Hematopoietic multipotent progenitor cell treated with erythropoietin and hydrocortisone succinate and interleukin-3 and kit ligand, for 4 days (in vitro differentiated cells): ENCODE measurements at places on chromosomes 11 and 22.

DNA sequence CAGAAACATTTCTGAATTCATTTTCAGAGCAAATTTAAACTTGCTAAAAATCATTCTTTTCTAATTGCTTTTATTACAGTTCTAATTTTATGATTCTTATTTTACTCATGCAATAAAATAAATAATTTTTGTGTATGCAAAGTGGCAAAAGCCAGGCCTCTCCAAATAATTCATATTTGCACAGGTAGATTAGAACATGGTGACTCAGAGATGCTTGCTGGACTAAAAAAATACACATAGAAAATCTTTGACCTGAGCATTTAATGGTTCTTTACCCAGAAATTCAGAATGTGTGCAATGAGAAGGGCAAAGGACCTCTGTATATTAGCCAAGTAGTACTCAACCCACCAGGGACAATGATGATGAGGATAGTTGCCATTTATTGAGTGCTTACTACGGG lies 15.3 kb downstream of the MAP6 start:
- no peak for DNase-seq

DNA sequence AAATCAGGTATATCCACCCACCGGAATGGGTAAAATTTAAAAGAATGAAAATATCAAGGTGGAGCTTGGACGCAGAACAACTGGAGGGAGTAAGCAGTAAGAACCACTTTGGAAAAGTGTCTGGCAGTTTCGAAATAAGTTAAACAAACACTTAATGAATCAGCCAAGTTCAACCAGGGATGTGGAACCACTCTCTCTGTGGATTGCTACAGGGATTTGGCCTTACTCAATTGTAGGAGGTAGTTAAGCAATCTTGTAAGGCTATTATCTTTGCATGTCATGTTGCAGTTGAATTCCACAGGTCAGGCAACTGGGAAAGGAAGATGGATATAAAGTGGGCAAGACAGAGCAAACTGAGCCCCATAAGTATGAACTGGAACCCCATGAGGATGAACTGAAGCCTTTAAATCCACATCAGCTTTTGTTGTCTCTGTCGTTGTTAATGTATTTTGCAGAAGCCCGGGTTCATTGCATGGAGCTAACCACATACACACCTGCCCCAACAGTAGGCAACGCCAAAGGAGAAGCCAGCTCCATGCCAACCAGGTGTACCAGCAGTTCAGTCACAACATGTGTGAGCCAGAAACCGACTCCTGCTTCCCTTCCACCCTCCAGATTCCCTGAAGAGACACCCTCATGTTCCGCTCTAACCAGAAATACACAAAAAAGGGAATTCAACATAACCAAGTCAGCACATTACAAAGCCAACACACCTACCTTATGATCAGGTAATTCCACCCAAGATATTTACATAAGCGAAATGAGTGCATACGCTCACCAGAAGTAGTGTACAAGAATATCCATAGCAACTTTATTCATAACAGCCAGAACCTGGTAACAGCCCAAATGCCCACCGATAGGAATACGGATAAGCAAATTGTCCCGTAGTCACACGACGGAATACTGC lies 8.0 kb upstream of the SLC43A3 start:
- no peak for DNase-seq

DNA sequence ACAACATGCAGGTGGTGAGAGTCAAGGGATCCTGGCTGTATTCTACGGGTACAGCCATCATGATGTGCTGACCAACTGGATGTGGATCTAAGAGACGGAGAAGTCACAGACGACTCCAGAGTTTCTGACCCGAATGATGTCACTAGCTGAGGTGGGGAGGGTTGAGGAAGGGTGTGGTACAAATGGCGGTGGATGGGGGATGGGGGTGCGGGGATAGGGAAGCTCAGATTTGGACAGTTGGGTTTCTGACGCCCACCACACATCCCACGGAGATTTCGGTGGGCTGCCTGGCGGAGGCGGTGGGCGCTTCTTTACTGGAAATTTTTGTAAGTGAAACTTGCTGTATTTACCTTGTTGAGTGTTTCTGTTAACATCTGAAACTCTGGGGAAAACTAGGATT lies 126.7 kb downstream of the OSBP2 start:
- DNase-seq, result no peak

- DNase-seq, result no peak
Measured at GRCh38 chr11:108984523-108984922, 319.7 kb downstream of the DDX10 start.

DNA sequence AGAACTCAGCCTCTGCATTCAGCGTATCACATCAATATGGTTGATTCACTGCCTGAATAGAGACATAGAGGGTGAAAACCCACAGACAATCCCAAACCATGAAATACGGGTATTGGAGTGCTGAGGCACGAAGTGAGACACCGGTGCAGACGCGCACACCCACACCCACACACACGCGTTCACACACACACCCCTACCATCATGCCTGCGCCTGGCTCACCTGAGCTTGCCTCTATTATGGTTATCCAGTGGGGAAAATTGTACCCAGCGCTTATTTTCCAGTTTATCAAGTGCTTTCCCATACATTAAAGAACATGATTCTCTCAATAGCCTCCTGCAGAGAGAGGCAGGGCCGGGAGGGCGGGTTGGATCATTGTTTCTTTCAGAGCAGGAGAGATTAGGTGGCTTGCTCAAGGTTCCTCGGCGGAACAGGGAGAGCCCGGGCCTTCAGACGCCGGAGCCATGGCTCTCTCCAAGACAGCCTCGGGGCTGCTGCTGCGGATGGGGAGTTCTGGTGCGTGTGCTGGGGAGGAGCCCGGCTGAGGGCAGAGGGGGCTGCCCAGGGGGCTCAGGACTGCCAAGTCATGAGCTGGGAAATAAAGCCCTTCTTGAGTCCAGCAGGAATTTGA lies 78.9 kb upstream of the THY1 start:
- no peak for DNase-seq

GRCh38 chr22:28992565-28993356 lies 68.9 kb downstream of the C22orf31 start:
- DNase-seq, result no peak

- DNase-seq, result no peak
Measured at GRCh38 chr11:12414611-12415010, 37.2 kb downstream of the PARVA start.

DNA sequence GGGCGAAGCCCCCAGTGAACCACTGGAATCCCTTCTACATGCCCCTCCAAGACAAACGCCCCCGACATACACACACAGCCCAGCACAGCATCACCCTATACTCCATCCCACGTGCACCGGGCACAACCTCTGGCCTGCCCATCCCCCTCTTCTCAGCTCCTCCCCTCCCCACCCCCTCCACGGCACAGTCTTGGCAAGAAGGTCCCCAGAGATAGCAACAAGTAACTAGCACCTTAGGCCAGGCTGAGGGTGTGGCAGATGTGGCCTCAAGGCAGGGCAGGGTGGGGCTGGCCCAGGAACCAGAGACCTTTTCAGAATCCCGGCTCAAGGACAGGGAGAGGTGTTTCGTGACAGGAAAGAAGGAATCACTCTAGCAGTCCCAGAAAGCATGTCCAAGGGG lies 54.3 kb downstream of the CYTH4 start:
- peak; percentile 68 for DNase-seq

DNA sequence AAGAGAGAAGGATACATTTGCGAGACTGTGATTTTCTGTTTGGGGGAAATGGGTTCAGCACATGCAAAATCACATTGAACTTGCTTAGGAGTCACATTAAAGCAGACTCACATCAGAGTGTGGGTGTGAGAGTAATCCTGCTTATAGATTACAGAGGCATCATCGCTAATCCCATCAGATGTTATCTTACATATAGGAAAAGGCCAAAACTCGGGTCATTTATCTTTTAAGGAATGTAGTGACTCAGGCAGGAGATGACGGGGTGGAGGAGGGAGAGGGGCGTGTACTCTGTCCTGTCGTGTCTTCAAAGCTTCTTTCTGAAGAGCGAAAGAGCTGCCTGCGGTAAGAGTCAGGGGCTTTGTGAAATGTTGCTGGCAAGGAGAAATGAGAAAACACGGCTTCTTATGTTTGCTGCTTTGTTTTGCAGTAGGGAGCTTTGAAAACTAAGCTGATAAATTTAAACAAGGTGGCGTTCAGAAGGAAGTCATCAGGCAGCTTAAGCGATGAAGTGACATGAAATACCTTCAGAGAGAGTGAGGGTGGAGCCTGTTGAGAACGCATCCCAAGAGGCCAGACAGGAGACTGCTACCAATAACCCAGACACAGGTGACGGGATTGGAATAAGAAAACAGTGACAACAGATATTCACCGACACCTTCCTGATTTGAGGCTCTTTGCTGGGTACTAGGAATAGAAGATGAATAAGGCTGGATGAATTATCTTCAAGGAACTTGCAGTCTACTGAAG lies 2.2 kb upstream of the C11orf16 start:
- DNase-seq, result no peak

- peak; percentile 96 for DNase-seq
Measured at GRCh38 chr22:36977947-36978660, 41.1 kb downstream of the TST start.

DNA sequence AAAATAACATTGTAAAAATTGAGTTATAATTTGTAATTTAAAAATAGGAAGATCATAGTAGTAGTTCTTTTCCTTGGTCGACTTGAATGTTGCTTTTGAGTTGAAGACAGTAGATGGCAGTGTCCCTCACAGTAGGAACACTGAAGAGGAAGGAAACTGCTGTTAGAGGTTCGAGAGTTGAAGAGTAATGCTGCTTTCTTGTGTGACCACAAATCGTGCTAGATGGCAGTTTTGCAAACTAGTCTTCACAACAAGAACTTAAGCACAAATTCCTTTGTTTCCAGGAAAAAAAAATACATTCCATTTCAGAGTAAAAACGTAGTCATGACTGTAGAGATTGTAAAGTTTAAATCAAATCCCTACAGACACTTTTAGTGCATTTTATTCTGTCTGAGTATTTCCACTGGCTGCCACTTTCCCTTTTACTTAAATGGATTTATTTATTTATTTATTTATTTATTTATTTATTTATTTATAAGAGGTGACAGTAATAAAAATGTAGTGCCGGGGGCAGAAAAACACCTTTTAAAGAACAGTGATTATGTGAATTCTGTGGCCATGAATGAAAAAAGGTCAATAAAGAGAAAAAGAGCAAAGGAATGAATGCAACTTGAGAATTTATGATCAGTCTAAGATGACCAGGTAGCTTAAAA lies 54.6 kb downstream of the SPECC1L start:
- peak; percentile 92 for DNase-seq

DNA sequence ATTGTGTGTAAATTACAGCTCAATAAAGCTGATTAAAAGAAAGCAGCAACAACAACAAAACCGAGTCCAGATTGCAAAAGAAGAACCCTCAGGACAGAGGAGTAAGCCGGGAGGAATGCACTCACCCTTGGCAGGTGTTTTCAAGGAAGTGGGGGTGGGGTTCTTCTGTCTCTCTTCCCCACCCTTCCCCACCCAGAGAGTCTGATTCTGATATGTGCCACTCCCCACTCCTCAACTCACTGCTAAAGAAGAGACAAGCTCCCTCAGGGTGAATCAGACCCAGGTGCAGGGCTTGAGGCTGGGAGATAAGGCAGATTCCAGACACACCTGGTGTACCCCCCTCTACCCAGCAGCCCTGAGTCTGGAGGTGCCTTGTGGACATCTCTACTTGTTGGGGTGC lies 38.4 kb upstream of the PHF21A start:
- DNase-seq, result no peak

GRCh38 chr11:111913031-111913861 lies 712 bp downstream of the HSPB2 start:
- DNase-seq, result no peak

DNA sequence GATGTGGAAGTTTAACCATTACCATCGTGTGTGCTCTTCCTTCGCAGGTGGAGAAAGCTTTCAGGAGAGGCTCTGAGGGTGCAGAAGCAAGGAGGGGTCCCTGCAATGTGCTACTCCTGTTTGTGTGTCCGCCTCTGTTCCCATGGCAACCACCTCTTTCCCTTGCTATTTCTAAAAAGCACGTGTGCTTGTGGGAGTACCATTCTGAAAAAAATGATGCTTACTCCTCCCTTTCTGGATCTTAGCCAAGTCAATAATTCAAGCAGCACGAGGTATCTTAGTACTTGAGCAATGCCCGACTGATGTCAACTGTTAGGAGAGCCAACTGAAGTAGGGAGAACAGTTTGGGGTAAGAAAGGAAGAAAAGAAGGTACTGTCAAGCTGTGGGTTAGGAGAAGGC lies 628.7 kb downstream of the NTM start:
- no peak for DNase-seq

GRCh38 chr11:6402061-6402470 lies 11.8 kb downstream of the SMPD1 start:
- DNase-seq, result no peak

DNA sequence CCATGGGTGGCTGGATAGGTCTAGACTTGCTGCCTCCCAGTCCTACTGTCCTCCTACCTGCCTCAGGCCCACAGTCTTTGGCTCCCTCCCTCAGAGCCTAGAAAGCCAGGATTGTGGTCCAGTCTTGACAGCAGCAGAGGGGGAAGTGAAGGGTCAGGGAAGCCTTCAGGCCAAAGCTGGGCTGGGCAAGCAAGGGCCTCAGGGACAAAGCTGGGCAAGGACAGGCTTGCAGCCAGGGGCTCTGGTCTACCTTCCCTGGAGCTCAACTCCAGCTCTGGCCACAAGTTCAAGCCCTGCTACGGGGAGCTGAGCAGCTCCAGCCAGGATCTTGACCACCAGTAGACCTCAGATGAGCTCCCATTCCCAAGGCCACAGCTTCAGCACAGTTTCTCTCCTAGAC lies 14.9 kb downstream of the LMO1 start:
- no peak for DNase-seq

- DNase-seq, result no peak
Measured at GRCh38 chr11:12001186-12001585, 7.2 kb downstream of the DKK3 start.

- peak; percentile 67 for DNase-seq
Measured at GRCh38 chr11:45961751-45962240, 39.3 kb downstream of the LARGE2 start.

DNA sequence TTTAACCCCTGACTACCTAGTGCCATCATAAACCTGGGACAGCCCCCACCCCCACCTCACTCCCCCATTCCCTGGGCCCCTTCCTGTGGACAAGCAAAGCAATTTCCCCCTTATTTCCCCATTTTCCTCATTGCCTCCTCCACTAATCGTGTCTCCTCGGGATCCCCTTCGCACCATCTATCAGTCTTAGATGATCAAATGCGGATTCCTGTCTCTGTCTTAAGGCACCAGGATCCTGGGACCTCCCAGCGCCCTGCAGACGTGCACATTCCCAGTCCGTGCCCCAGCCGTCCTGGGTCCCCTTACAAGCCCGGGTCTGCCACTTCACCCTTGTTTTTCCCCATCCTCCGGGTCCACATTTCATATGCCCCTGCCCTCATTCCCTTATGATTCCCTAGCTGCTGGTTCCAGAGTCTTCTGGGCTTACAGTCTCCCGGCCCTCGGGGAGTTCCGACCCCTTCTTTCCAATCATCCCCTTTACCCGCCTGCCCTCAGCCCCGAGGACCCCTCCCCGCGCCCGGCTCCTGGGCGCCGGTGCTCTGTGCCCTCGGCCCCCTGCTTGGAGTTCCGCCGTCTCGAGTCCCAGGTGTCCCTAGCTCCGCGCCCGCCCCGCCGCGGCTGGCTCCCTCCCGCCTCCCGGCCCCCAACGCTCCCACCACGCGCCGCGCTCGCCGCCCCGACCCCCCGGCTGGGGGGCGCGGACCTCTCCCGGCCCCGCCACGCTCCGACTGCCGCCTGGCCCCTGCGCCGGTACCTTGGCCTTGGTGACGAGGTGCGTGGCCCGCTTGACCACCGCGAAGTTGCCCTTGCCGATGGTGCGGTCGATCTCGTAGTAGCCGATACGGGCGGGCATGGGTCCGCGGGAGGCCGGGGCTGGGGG lies 599 bp downstream of the SIK3 start:
- DNase-seq, result peak; percentile 56

GRCh38 chr11:86497310-86497709 lies 122.6 kb downstream of the CCDC81 start:
- DNase-seq, result no peak
